ENCODE measurements at places on chromosomes 13 and 19.
A peak's percentile ranks its signal among the peaks of the same experiment; 100 is the strongest.

- DNase-seq: no peak
These were observed 13.2 kb downstream of the ATCAY start for GRCh38 chr19:3893509-3894179.

DNA sequence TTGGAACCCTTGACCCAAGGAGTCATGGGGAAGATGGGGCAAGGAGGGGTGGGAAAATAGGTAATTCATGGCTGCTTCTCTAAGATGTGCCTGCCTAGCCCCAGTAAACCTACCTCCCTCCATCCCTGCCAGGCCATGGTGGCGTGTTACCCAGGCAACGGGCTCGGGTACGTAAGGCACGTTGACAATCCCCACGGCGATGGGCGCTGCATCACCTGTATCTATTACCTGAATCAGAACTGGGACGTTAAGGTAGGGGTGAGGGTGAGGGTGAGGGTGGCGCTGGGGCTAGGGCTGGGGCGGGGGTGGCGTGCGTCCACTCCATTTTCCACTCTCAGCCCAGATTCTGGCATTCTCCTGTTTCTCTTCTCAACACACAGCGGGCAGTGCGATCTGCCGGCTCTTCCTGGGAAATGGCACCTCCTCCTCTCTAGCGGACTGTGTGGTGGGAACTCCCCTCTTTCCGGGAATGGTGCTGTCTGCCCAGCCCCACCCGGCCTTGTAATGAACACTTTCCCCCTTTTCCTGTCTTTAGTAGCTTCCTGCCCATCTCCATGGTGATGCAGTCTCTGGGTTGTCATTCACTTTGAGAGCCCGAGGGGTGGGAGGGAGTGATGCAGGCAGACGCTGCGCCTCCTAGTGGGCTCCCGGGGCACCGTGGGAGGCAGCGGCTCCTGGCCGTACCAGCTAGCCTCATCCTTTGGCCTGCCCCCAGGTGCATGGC lies 7.6 kb downstream of the EGLN2 start:
- DNase-seq: peak; percentile 94

DNA sequence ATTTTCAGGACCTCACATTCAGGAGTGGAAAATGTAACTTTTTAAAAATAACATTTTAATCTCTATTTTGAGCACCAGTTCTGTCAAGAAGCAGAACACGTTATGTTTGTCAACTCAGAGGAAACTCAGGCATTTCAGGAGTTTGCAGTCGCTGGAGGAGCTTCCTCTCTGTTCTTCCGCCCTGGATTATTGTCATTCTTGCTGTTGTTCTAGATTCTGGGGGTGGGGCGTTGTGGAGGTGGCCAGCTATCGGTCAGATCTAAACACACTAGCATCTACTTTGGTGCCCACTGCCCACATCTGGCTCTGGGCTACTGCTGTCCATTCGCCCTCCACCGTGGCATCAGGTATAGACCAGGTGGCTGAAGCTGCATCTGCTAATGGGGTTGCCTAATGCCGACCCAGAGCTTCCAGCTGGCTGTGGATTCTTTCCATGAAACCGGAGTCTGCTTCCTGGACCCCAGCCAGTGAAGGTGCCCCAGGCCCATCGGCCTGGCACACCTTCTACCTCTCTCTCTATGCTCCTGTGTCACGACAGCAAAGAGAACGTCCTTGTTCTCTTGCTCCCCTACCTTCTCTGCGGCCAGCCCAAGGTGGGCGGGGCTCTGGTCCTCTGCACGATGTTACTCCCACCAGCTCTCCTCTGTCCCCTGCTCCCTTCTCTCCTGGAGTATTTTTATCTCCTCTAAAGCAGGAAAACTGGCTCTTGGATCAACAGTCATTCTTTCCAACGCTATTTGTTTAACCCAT lies 36.7 kb upstream of the DGKH start:
- DNase-seq: peak; percentile 19

GRCh38 chr13:112733112-112733511 lies 43.3 kb downstream of the ATP11A start:
- DNase-seq: no peak

DNA sequence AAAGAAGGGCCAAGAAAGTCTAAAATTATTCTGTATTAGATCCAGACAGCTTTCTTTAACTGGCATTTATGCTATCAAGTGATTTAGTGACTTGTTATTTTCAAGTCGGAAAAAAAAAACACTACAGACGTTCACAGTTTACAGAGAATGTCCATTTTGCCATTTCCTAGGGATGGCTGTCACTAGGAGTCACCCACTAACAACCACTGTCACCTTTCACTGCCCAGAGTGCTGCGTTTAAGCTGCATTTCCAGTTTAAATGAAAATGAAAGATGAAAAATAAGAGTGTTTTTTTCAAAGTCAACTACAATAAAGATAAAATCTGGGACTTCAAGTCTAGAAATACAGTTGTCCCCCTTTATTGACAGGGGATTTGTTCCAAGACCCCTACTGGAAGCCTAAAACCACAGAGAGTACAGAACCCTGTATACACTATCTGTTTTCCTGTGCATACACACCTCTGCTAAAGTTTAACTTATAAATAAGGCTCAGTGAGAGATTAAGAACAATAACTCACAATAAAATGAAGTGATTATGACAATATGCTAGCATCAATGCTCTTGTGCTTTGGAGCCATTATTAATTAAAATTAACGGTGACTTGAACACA lies 112.5 kb downstream of the SACS start:
- no peak for DNase-seq

DNA sequence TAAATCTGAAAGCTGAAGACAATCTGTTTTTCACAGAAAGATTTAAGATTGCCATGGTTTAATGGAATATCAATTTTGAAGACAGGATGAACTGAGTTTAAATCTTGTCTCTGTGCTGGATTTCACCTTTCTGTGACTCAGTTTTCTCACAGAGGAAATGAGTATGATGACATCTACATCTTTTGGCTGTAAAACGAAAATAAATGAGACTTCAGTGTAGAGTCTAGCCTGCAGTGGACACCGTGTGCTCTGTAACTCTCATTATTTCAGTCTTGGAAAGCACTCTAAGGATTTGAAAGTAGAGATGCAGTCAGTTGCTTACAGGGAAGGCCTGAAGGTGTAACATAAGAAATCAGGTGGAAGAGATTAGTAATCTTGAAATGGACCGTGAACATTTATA lies 150.4 kb downstream of the NALCN start:
- no peak for DNase-seq

DNA sequence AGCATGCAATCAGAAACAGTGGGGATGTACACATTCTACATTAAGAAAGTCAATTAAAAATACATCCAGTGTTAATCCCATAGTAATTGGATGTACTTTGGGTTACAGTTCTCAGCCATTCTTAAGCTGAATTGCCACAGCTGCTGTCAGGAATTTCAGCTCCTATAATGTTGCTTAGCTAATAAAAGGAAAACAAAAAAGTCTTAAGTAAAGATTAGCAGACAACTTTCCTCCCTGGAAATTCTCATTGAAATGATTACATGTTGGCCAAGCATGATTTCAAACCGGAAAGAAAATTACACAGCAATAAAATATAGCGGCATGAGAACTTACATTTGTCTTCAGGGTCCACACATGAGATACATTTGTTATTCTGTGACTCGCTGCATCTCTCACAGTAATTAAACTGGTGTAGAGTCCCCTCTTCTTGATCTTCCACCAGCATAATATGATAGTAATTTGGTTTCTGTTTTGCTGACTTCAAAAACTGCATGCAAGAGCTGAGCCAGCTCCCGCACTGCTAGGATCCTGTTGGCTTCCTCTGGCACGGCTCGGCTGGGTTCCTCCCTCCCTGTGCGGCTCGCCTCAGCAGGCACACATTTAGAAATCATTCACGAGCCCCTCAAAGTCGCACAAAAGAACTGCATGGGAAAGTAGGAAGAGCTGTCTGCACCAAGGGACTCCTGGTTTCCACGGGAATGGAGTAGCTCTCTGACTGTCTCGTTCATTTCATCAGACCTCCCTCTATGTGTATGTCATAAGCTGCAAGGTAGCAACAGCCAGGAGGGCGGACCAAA lies at the start of gene HTR2A:
Gene HTR2A, minus strand, starts transcription at position 713 of the 797 bp plus-strand sequence. CDS start 1,147 bp downstream, outside the sequence.
- peak; percentile 63 for DNase-seq

DNA sequence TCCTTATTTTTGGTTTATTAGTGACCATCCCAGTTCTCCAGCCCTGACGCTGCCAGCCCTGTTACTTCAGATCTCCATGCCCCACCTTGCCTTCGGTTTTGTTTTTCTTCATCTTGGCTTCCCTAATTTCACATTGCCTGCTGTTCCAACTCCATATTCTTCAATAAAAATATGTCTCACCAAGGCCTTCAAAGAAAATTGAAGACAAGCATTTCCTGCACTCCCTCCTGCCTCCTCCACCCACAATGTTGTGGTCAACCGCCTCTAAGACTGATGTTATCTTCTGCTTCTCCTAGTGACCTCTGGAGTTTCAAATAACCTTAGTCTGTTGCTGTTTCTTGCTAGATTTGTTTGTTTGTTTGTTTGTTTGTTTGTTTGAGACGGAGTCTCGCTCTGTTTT lies 14.6 kb downstream of the PLD3 start:
- no peak for DNase-seq

DNA sequence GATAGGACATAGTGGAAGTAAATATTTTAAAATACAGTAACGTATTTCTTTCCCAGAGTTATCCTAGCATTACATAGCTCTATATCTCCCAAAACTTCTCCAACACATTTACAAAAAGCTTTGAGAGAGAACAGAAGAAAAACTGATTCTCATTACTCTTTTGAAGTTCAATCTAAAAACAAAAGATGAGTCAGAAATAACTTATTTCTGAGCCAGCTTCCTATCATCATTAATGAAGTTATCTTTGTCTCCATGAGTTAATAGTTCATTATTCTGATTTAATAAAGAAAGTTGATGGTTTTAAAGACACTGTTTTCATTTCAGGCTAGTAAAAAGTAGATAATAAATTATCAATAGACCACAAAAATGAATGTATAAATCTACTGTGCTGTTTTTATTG lies 446.7 kb upstream of the SPRY2 start:
- no peak for DNase-seq

- no peak for DNase-seq
These were observed 94.6 kb downstream of the CCNA1 start for GRCh38 chr13:36526897-36527296.

- DNase-seq: no peak
These were observed 760.4 kb upstream of the PCDH20 start for GRCh38 chr13:62176051-62176450.
